ENCODE measurements at places on chromosomes 5 and 9.

GRCh38 chr9:70177121-70177520 lies 81.7 kb upstream of the SMC5 start:
- H3K27ac ChIP-seq, result no peak overlapping the region
- no peak overlapping the region for H3K4me3 ChIP-seq
- H3K4me1 ChIP-seq, result no peaks in the 10 kb centered on the region
- H3K27me3 ChIP-seq, result peaks cover 2% of the 10 kb centered on the region
- no peak for DNase-seq

DNA sequence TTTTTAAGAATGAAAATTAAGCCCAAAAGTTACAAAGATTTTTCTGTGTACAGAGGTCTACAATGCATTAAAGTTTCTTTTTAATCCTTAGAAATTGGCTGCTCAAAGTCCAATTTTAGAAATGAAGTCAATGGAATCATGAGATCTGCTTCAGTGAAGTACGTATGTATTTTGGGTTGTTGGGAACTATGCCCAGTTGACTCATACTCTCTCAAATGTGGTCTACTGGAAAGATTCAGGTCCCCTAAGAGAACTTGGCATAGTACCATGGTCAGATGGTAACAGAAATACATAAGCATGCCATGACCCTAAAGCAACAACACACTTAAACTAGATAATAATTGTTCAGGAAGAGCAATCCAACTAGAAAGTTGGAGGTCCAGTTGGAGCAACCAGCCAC lies 23.0 kb downstream of the FBLL1 start:
- no peak overlapping the region for H3K4me3 ChIP-seq
- H3K36me3 ChIP-seq, result peaks cover 45% of the 10 kb centered on the region
- H3K4me1 ChIP-seq, result no peaks in the 10 kb centered on the region
- H3K27me3 ChIP-seq, result no peaks in the 10 kb centered on the region

DNA sequence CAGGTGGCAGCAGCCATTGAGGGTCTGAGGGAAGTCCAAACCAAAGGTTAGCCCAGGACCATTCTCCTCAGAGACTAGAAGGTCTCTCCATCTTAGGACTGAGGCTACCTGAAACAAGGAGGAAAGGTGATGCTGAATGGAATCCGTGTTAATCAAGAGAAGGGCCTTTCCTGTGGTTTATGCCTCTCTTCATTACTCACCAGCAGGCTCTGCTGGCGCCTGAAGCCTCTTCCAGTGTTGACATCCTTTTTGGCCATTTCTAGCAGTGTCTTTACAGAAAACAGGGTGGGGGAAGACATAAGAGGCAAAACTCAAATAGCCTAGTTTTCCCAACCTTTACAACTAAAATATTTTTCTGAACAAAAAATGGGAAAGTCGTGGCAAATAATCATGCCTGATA lies 98.0 kb downstream of the ENC1 start:
- H3K27me3 ChIP-seq, result peaks cover 3% of the 10 kb centered on the region
- H3K4me1 ChIP-seq, result no peaks in the 10 kb centered on the region
- H3K36me3 ChIP-seq, result no peaks in the 10 kb centered on the region
- no peak for DNase-seq
- H3K27ac ChIP-seq, result no peak overlapping the region

DNA sequence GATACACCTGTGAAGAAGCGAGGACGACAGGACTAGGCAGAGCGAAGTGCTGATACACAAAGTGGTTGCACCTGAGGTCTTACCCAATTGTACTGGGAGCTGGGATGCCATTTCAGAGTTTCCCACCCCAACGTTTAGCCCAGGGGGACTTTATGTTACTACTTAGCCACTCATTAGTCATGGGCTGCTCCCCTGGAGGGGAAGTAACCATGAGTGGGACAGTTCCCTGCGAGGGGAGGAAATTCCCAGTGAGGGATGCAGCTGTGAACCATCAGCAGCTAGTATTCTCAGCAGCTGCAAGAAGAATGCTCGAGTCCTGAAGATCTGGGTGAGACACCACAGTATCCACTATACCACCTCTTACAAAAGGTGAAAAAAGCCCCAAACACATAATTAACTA lies 93.7 kb upstream of the ACTBL2 start:
- H3K36me3 ChIP-seq, result no peaks in the 10 kb centered on the region
- H3K4me1 ChIP-seq, result no peaks in the 10 kb centered on the region
- no peak overlapping the region for H3K4me3 ChIP-seq
- H3K27me3 ChIP-seq, result peaks cover 4% of the 10 kb centered on the region
- DNase-seq, result no peak
- H3K27ac ChIP-seq, result no peak overlapping the region

DNA sequence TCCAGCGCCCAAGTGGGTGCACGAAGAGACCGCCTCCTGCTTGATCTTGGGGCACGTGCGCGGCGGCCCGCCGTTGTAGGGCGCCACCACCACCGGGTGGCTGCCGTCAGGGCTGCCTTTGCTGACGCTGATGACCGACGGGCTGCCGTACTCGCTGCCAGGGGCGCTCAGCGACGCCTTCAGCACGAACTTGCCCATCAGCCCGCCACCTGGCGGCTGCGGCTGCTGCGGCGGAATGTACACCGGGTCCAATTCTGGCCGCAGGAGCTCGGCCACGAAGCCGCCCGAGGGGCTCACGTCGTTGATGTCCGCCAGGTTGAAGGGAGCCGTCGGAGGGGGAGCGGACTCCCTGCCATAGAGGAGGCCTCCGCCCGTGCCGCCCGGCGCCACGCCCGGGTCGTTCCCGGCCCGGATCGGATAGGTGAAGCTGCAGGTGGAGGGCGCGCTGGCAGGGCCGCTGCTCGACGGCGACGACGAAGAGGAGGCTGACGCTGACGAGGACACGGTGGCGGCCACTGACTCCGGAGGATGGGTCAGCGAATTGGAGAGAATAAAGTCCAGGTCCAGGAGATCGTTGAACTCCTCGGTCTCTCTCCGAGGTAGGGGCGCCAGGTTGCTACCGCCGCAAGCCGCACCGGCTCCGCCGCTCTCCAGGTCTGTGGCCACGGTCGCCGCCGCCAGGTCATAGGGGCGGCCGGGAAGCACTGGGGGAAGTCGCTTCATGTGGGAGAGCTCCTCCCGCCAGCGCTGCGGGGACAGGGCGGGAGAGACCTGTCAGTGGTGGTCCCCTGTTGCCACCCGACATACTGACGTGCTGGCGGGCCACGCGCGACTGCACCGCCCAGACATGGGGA lies 1.8 kb downstream of the KLF4 start:
- H3K27ac ChIP-seq, result no peak overlapping the region
- H3K36me3 ChIP-seq, result no peaks in the 10 kb centered on the region
- DNase-seq, result no peak
- peaks cover 18% of the 10 kb centered on the region for H3K27me3 ChIP-seq

- no peaks in the 10 kb centered on the region for H3K36me3 ChIP-seq
- peak; percentile 17 for DNase-seq
- no peaks in the 10 kb centered on the region for H3K4me1 ChIP-seq
- peaks cover 5% of the 10 kb centered on the region for H3K27me3 ChIP-seq
- H3K4me3 ChIP-seq, result no peak within 1 kb of the TSS
Measured at GRCh38 chr5:141172381-141173204, at the start of gene PCDHB7. TSS of gene PCDHB7 (plus strand) at chr5:141172644. CDS start at chr5:141172836, 192 bp downstream.

GRCh38 chr9:91516777-91517176 lies 93.1 kb upstream of the NFIL3 start:
- DNase-seq, result no peak
- H3K4me1 ChIP-seq, result no peaks in the 10 kb centered on the region
- H3K4me3 ChIP-seq, result no peak overlapping the region
- no peak overlapping the region for H3K27ac ChIP-seq
- peaks cover 4% of the 10 kb centered on the region for H3K27me3 ChIP-seq

DNA sequence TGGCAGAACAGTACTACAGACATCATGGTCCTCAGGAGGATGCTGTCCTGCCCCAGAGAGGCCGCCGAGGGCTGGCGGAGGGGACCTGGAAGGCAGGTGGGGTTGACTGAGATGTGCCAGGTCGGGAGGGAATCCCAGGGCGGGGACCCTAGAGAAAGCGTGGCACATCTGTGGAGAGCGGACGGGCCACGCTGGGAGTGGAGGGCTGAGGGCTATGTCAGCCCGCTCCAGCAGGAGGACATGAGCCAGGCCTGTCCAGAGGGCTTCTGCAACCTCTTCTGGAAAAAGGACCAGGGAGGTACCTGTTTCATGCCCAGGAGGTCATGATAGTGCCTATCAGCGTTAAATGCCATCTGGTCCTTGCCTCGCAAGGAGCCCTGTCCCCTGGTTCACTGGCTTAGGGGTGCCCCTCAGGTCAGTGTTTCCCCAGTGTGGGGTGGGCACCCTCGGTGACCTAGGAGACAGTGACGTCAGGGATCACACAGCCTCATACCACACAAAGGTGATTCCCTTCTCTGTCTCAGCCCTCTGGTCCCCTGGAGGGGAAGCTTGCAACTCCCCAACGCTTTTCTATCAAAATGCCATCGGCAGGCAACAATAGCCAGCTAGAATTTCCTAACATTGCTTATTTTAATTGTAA lies 103.6 kb upstream of the IER5L start:
- no peaks in the 10 kb centered on the region for H3K36me3 ChIP-seq
- no peaks in the 10 kb centered on the region for H3K27me3 ChIP-seq
- no peak overlapping the region for H3K27ac ChIP-seq
- no peak for DNase-seq
- H3K4me3 ChIP-seq, result no peak overlapping the region

- no peak for DNase-seq
- H3K27me3 ChIP-seq, result no peaks in the 10 kb centered on the region
- H3K27ac ChIP-seq, result no peak overlapping the region
- H3K4me3 ChIP-seq, result no peak overlapping the region
- no peaks in the 10 kb centered on the region for H3K36me3 ChIP-seq
Measured at GRCh38 chr5:170757182-170757601, 26.3 kb upstream of the GABRP start.

- H3K4me3 ChIP-seq, result no peak overlapping the region
- H3K4me1 ChIP-seq, result no peaks in the 10 kb centered on the region
- no peak overlapping the region for H3K27ac ChIP-seq
- H3K27me3 ChIP-seq, result no peaks in the 10 kb centered on the region
- H3K36me3 ChIP-seq, result no peaks in the 10 kb centered on the region
- DNase-seq, result no peak
Measured at GRCh38 chr9:127130661-127131538, 8.5 kb upstream of the ANGPTL2 start.

- H3K4me1 ChIP-seq, result peaks cover 13% of the 10 kb centered on the region
- H3K4me3 ChIP-seq, result no peak overlapping the region
- H3K36me3 ChIP-seq, result no peaks in the 10 kb centered on the region
- no peaks in the 10 kb centered on the region for H3K27me3 ChIP-seq
Measured at GRCh38 chr5:102800427-102800826, 45.3 kb downstream of the PAM start.

DNA sequence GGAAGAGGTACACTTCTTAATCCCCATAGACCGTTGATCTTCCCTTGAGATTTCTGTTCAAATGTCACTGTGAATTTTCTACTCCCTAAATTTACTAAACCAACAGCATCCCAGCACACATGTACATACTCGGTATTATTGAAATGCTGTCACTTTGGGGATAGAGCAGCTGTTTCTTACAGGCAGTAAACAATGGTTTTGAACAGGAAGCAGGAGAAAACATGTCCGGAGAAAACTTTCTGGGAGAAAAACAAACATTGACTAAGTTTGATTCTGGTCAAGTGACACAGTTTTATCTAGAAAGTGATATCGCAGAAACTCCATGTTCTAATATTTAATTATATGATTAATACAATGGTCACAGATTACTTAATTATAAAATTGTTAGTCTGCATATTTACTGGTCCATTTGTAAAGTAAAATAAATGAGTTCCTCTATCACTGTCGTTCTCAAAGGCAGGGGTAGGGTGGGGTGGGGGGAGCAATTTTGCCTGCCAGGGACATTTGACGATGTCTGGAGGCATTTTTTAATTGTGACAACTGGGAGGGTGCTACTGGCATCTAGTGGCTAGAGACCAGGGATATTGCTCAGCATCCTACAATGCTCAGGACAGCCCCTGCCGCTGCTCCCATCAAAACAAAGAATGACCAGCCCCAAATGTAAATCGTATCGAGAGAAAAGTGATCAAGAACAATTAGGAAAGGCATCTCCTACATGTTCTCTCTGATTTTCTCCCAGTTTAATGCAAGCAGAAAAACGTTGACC lies 12.2 kb downstream of the TAS2R1 start:
- no peaks in the 10 kb centered on the region for H3K36me3 ChIP-seq
- no peak overlapping the region for H3K27ac ChIP-seq
- no peaks in the 10 kb centered on the region for H3K27me3 ChIP-seq
- H3K4me1 ChIP-seq, result no peaks in the 10 kb centered on the region
- H3K4me3 ChIP-seq, result no peak overlapping the region

GRCh38 chr5:56116599-56117141 lies 116.5 kb downstream of the ANKRD55 start:
- no peaks in the 10 kb centered on the region for H3K36me3 ChIP-seq
- no peaks in the 10 kb centered on the region for H3K27me3 ChIP-seq
- H3K4me3 ChIP-seq, result no peak overlapping the region
- H3K4me1 ChIP-seq, result no peaks in the 10 kb centered on the region
- no peak overlapping the region for H3K27ac ChIP-seq

GRCh38 chr5:177107159-177107558 lies 20.4 kb downstream of the FGFR4 start:
- no peak overlapping the region for H3K4me3 ChIP-seq
- no peak overlapping the region for H3K27ac ChIP-seq
- no peak for DNase-seq
- no peaks in the 10 kb centered on the region for H3K27me3 ChIP-seq
- H3K4me1 ChIP-seq, result no peaks in the 10 kb centered on the region

Measured in CD4-positive, CD25-positive, alpha-beta regulatory T cell (primary cell).